ENCODE measurements at places on chromosomes 2 and 18. TPM values are rescaled to one million over a fixed set of nuclear protein-coding genes. Genes with fewer than 3 reads are reported as not detected.

Gene RAB6C
- not detected for total RNA-seq

Gene LINC00305
- total RNA-seq, result not detected

Gene TUBA4B
- total RNA-seq, result not detected

Gene ACAA2
- 73.0 TPM for total RNA-seq

Gene BIN1
- 67.7 TPM for total RNA-seq

Gene SERPINB3
- total RNA-seq, result not detected

Gene CXCR4
- 39.5 TPM for total RNA-seq

Gene ABCG8
- total RNA-seq, result not detected

Gene STON1
- 15.0 TPM for total RNA-seq

Gene SNORC
- total RNA-seq, result 3.0 TPM

Gene PID1
- total RNA-seq, result 0.91 TPM

GRCh38 chr2:24576617-24577016, 85.6 kb downstream of the NCOA1 start:
- DNase-seq, result no peak

GRCh38 chr2:5235701-5236100, 456.5 kb upstream of the SOX11 start:
- DNase-seq, result no peak

- no peak for DNase-seq
Measured at GRCh38 chr2:99297994-99298393, 3.0 kb downstream of the LYG1 start.

DNA sequence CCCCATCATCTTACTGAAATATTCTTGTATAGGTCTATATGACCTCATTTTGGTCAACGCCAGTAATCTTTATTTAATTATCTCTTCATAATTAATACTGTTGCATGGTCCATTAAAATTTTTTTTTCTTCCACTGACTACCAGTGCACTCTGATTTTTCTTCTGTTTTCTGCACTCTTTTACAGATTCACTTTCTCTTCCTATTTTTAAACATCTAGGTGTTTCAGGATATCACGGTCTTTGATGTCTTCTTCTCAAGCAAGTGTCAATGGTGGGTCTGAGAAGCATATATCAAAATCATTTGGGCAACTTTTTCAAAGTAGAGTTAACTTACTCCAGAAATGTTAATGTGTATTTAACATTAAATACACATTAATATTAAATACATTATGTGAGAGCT, 51.4 kb downstream of the CCDC141 start:
- no peak for DNase-seq

GRCh38 chr2:240205348-240205747, 64.9 kb upstream of the OTOS start:
- DNase-seq, result no peak

GRCh38 chr18:48217258-48218250, 191.6 kb downstream of the ZBTB7C start:
- DNase-seq, result no peak

DNA sequence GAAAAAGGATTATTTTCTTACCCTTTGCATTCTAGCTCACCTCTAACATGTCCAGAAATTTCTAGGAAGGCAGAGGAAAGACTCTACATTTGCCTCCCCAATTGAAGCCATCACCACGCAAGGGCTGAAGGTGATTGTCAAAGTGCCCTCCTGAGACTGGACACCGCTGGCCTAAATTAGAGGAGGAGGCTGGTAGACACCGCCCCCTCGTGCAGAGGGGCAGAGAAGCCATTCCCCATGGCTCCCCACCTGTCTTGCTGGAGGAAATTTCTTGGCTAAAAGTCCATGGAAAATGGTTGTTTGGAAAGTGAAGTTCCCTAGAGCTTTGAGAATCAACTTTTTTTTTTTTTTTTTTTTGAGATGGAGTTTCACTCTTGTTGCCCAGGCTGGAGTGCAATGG, 31.3 kb upstream of the CREB1 start:
- no peak for DNase-seq

DNA sequence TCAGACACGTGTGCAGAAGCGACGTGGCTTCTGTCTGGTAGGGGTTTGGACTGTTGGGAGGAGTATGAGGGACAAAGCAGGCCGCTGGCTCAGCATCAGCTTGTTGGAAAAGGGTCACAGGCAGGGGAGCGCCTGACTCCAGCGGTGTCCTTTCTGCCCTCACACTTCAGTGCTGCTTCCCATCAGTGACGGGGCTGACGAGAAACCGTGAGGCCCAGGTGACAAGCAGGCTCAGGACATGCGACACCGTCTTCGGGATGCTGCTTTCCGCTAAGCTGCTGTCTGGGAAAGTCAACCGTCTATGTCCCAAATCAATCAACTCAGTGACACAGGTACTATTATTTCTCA, 90.5 kb downstream of the USP40 start:
- DNase-seq, result no peak

DNA sequence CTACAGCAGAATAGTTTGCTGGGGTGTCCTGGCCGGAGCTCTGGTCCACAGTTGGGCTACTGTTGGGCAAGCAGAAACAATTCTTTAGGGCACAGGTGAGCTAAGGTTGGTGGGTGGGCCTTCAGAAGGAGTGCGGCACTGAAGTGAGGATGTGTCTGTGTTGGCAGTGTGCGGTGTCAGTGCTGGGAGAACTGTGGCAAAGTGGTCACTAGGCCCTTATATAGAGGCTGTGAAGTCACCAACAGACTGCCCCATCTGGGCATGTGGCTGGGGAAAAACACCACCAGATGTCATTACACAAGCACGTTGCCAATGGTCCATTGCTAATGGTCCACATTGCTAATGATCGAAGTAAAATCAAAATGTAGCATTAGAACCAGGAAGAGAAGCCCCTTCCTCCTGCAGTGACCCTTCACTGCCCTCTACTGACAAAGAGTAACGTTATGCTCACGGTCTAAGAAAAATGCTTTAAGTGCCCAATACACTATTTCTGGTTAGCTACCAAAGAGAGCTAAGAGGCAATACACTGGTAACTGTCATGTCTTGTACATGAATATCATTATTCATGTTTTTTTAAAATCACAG, 21.3 kb downstream of the SCN1A start:
- no peak for DNase-seq

DNA sequence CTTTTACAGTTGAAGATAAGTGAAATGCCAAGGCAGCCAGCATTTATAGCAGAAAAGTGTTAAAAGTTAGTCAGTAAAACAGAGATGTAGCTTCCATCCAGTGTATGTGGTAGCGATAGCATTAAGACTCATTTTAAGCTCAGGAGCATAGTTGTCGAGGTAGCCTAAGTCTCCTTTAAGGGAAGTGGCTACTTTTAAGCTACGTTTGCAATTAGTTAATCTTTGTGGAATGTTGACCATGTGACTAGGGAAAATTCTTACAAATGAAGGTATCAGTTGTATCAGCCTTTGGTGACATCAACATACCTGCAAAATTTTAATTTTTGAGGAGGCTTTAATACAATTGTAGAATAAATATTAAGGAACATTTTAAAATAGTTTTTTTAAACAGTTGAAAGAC, 61.9 kb downstream of the LHCGR start:
- DNase-seq, result no peak

- DNase-seq, result no peak
Measured at GRCh38 chr2:84849271-84849952, 31.5 kb downstream of the TRABD2A start.

GRCh38 chr18:46171331-46171730, 67.1 kb downstream of the HAUS1 start:
- no peak for DNase-seq

DNA sequence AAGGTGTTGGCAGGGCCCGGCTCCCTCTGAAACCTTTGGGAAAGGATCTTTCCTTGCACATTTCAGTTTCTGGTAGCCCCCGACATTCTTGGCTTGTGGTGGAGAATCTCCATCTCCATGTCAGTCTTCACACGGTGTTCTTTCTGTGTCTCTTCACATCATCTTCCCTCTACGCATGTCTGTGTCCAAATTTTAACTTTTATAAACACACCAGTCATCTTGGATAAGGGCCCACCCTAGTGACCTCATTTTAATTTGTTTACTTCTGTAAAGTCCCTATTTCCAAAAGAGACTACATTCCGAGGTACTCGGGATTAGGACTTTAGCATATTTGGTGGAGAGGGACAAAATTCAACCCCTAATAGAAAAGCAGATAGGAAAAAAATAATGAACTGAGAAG, 138.4 kb downstream of the GALNT3 start:
- no peak for DNase-seq

DNA sequence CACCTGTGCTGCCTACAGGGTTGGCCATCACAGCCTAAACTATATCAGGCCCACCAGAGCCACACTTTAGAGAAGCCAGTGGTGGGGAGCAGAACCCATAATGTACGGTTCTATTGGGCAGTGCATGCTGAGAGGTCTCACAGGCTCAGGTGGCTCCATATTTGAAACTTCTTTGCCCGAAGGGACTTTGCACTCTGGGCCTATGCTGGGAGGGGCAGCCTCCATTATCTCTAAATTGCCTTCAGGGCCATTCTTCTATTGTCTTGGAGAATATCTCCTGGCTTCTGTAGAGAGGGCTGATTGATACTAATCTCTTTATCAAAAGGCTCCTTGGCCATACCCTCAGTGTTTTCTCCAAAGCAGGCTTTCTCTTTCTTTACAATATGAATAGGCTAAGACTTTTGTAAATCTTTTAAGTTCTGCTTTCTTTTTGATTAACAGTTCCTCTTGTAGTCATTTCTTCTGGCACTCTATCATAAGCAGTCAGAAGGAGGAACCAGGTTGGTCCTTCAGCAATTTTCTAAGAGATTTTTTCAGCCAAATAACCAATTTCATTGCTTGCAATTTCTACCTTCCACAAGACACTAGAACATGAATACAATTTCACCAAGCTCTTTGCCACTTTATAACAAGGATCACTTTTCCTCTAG, 44.5 kb downstream of the RPE start:
- DNase-seq, result no peak

GRCh38 chr2:48328942-48329723, 200.8 kb upstream of the STON1 start:
- no peak for DNase-seq

GRCh38 chr2:102336502-102336945, 19.1 kb upstream of the IL18R1 start:
- no peak for DNase-seq

GRCh38 chr2:219720956-219721355, 93.5 kb downstream of the SLC4A3 start:
- no peak for DNase-seq

GRCh38 chr2:189530965-189531637, 49.5 kb downstream of the SLC40A1 start:
- no peak for DNase-seq

GRCh38 chr2:69762025-69762424, 20.1 kb downstream of the ANXA4 start:
- no peak for DNase-seq

- no peak for DNase-seq
Measured at GRCh38 chr2:8552293-8552801, 129.5 kb upstream of the ID2 start.

DNA sequence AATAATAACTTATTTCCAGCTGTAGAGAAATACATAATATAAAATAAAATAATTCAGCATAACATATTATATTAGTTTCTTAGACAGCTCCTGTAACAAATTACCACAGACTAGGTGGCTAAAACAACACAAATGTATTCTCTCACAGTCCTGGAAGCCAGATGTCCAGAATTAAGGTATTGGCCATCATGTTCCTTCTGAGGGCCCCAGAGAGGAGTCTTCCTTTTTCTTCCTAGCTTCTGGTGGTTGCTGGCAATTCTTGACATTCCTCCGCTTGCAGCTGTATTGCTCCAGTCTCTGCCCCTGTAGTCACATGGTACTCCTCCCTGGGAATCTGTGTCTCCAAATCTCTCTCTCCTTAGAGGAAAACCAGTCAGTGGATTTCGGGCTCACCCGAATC, 146.8 kb downstream of the RBM43 start:
- DNase-seq, result no peak

Measured in neural crest cell (in vitro differentiated cells).